ENCODE measurements at places on chromosomes 11 and 22. TPM values are rescaled to one million over a fixed set of nuclear protein-coding genes. Genes with fewer than 3 reads are reported as not detected.

DNA sequence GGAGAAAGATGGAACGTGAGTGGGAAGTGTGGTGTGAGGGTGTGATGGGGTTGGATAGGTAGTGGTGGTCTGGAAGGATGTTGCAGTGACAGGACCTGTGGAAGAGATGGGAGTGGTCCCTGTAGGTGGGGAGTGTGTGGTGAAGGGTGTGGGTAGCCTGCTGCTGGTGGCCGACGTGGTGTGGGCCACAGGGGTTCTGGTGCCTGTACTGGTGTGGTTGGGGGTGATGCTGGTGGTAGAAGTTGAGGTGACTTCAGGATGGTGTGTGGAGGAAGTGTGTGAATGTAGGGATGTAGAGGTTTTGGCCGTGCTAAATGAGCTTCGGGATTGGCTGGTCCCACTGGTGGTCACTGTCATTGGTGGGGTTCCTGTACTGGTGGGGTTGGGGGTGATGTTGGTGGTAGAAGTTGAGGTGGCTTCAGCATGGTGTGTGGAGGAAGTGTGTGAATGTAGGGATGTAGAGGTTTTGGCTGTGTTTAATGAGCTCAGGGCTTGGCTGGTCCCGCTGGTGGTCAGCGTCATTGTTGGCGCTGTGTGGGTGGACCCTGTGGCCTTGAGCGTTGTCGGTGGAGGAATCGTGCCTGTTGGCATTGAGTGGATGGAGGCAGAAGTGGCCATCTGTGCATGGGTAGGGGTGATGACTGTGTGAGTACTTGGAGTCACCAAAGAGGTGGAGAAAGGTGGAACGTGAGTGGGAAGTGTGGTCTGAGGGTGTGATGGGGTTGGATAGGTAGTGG, 19.1 kb downstream of the MUC6 start:
- peak; percentile 13 for DNase-seq

The GRM5 gene
- under 0.01 TPM for total RNA-seq

- no peak for DNase-seq
Measured at GRCh38 chr11:75440960-75441803, 8.2 kb upstream of the KLHL35 start.

DNA sequence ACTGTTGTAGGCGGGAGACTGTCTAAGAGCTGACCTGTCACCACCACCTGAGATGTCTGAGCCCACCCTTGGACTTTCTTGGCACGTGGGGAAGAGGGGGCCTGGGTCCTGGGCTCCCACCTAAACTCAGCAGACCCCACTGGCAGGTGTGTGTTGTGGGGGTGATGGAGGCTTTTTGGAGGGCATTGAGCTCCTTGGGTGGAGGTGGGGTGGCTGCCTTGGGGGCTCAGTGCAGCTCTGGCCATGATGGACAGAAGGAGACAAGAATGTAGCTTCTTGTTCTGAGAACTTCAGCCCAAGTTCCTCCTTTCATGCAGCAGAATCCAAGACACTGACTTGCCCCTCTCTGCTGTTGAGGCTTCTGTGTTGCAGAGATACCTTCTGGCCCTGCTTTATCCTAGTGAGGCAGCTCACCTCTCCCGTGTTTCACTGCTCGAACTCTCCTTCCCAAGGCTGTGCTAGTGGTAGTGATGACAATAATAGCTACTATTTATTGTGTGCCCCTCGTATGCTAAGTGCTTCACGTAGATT, 116.6 kb upstream of the OR4B1 start:
- no peak for DNase-seq

DNA sequence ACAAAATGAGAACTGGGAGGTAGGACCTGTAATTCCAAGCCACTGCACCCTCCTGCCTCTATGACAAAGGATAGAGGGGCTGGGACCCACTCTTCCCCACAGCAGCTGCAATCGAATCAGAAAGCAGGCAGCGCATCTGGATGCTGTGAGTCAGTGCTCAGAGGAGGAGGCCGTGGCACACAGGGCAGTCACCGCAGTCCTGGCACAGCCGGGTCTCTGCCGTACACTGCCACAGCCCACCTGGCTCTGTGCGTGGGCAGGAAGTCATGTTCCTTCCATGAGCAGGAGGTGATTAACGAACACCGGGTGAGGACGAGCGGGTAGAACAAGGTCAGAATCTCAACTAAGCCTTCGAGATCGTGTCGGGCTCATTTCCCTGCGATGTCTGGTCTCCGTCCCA, 30.2 kb upstream of the PPFIA1 start:
- DNase-seq, result no peak

The PLEKHB1 gene
- not detected for total RNA-seq

- DNase-seq, result no peak
Measured at GRCh38 chr11:63762654-63763495, 5.7 kb downstream of the ZFTA start.

- DNase-seq, result no peak
Measured at GRCh38 chr22:29128891-29129807, 56.3 kb downstream of the KREMEN1 start.

DNA sequence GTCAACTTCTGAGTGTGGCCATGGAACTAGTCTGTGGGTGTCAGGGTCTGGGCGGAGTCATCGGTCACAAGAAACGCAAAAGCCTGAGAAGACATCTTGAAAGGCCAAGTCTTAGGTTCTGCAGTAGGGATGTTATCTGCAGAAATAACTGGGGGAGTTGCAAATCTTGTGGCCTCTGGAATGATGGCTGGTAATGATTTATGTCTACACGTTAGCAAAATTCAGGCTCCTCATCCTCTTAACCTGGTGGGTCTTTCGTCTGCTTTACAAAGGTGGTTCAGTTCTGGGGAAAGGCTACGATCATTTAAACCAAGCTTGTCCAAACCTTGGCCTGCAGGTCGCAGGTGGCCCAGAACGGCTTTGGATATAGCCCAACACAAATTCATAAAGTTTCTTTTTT, 7.4 kb upstream of the CYB5R3 start:
- no peak for DNase-seq
